SW 1271 (cell line): ENCODE measurements at places on chromosomes 2 and 18.

- DNase-seq = no peak
Measured at GRCh38 chr2:44324971-44325426, 36.3 kb downstream of the PREPL start.

GRCh38 chr2:227366769-227367426 is 12.2 kb downstream of the TM4SF20 start:
- no peak for DNase-seq

GRCh38 chr18:63444580-63444979 is 22.3 kb upstream of the VPS4B start:
- DNase-seq = no peak

DNA sequence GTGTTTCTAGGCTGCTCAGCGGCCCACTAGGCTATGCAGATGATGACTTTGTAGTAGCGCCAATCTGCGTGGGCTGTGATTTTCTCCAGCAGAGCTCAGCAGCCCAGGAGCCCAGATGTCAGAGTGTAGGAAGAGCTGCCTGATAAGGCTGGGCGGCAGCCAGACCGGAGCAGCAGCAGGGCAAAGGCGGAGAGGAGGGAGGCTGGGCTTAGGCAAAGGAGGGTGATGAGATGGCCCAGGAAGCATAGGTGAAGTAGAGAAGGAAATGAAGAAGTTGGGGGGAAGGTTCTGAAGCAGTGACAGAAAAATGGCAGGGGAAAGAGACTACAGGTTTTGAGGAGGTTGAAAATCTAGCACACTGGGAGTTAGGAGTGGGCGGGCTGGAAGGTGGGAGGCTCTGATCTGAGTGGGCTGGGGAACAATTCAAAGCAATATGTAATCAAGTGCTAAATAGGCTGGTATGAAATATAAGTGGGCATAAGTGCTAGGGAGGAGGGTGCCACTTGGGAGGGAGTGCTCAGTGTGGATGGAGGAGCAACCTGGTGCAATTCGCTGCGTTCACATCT is 50.6 kb upstream of the STPG4 start:
- DNase-seq = no peak

- no peak for DNase-seq
Measured at GRCh38 chr2:214311031-214311533, 99.8 kb upstream of the VWC2L start.

DNA sequence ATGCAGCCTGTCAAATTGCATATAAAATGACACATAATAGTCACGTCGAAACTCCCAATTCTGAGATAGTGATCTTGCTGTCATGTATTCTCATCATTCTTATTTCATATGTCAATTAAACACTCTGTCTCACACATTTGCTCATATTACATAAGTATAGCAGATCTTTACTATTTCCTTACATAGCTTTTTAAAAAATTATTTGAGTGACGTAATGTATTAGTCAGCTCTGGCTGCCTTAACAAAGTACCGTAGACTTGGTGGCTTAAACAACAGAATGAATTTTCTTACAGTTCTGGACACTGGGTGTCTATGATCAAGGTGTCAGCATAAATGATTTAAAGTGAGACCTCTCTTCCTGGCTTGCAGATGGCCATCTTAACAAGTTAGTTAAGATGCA is 1032.3 kb upstream of the NRXN1 start:
- no peak for DNase-seq

DNA sequence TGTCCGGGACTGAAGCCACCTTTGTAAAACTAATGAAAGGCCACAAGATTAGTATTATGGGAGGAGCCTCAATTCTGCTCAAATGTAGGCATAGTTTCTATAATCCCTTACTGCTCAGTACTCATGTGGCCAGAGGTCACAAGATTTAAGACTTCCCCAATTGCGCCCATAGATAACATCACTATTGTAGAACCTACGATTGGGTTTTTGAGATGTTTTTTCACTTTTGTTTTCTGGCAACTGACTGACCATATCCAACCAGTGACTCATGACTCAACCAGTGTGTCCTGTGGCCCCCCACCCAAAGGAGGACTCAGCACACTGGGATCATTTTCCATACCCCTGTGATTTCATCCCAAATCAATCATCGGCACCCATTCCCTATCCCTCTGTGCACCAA is 15.2 kb upstream of the TSPYL6 start:
- no peak for DNase-seq

GRCh38 chr18:2180586-2180985 is 390.7 kb downstream of the METTL4 start:
- DNase-seq = no peak

GRCh38 chr2:197181491-197181890 is 129.1 kb downstream of the ANKRD44 start:
- DNase-seq = no peak

DNA sequence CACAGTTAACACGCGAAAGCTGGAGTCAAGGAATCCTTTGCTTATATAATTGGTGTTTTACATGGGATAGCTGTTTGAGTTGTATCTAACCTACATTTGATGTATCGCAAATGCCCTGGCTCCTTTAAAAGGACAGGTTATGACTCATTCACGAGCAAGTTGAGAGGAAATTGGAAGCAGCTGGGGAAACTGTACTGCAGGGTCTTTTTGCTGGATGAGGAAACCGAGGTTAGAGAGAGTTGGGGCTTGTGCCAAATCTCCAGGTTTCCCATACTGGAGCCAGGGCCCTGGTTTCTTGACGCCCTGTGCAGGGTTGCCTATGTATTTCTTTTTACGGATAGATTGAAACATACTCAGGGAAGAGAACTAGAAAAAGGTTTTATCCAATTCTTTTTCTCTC is 60.0 kb upstream of the SPTBN1 start:
- DNase-seq = no peak

DNA sequence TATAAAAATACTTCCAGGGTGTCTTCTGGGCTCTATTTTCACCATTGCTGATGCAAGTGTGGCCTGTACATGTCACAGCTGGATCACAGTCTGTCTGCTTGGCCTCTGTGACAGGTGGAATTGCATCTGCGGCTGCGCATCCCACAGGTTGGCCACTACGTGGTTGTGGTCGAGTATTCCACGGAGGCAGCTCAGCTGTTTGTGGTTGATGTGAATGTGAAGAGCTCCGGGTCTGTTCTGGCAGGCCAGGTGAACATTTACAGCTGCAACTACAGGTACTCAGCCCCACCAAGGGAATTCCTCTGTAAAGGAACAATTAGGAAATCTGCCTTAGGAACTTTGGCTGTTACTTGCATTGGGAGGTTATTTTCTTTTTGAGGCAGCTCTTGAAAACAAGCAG is 144.5 kb downstream of the LAMA3 start:
- no peak for DNase-seq

DNA sequence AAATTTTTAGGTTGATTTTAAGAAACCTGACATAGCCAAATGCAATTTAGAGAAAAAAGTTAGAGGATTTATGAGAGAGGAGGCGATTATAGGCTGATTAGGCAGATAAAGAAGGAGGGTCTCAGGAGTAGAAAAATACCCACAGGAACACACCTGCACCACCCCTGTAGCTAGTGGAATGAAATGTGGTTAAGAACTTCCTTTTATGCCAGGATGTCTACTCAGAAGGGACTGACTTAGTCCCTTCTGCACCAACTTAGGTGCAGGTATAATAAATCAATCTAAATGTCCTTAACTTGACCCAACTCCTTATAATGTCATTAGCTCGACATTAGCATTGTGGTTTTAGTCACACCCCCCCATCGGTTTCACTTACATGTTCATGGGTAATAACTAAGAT is 1274.5 kb upstream of the TMEFF2 start:
- DNase-seq = no peak

GRCh38 chr2:239193401-239193811 is 207.4 kb downstream of the HDAC4 start:
- DNase-seq = no peak

DNA sequence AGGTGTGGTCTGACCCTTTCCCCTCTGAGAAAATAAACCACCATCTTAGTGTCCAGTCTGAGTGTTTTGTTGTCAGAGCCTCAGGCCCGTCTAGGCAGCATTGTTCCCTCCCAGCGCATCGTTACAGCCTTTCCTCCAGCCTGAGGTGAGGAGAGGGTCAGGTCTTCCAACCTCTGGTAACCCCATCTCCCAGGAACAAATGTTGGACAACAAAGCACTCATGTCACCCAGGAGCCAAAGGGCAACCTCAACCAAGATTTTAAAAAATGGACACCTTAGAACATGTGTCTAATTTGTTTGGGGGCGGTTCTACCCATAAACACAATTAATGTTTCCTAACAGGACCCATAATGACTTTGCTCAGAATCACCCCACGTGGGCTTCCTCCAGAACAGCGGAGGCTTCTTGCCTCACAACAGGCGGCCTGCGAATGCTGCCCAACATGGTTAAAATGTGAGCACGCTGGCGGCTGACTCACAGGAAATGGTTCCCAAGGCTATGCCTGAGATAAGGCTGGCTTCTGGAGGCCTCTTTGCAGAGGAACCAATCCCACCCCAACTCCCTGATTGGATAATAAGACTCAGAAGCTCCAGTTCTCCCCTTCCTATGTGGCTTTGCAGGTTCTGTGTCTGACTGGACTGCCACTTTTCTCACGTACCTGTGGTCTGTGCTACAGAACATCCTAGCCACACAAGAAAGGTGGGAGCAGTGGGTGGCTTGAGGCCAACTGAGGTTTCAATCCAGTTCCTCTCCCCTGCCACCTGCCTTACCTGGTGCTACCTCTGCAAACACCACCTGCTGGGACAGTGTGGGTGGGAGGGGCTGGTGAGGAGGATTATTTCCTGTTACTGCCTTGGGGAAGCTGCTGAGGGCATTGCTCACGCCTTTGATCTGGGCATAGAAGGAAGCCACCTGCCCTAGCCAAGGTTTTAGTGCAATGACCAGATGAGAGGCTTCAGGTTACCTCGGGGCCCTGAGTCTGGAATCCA is 108.8 kb downstream of the B3GNT2 start:
- DNase-seq = no peak

- no peak for DNase-seq
Measured at GRCh38 chr18:52615321-52615720, 275.3 kb downstream of the DCC start.

DNA sequence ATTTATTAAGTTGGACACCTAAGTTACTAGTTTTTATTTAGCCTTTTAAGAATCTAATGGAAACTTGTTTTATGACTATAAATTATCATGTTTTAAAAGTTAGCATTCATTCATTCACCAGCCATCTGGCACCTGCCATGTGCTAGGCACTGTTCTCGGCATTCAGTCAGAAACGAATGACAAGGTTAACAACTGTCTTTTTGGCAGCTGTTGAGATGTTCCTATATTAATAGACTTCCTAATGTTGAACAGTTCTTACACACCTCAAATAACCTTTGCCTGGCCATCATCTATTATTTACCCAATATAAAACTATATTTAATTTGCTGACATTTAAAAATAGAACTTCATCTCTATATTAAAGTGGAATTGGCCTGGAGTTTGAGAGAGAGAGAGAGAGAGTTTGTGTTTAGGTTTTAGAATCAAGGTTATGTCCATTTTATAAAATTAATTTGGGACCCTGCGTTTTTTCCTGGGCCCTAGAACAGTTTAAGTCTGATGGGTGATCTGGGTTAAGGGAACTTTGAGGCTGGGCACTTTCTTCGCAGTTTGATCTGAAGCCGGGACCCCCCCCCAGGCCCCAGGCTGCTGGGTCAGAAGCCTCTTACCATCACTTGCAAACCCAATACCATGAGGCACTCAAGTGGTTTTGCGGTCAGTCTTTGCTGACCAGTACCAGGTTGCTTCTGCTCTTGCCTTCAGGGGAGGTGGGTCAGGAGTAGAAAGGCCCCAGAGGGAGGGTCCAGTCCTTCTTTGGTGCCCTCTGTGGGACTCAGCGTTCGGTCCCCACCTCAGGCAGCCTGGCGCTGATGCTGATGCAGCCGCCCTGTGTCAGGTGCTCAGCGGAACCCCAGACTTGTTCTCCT is 48.3 kb upstream of the ASB1 start:
- no peak for DNase-seq

DNA sequence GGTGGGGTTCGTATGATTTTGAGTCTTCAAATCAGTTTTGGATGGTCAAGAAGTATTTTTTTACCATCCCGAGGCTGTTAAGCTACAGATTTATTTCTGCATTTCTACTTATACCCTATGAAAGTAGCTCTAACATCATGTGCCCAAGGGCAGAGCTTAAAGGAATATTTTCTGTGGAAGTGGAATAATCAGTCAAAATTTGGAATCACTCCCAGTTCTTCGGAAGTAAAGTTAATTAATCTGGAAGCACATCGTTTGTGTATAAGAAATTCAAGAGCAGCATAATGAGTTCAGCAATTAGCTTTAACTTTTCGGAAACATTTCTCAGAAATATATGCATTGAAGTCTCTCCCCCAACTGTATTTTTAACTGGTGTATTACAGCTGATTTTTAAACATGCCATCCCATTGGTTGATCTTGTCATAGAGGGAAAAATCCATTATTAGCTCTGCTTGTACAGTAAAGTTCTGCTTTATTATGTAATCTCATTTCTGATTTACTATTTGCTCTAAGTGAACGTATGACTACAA is 510.1 kb downstream of the DCC start:
- no peak for DNase-seq

DNA sequence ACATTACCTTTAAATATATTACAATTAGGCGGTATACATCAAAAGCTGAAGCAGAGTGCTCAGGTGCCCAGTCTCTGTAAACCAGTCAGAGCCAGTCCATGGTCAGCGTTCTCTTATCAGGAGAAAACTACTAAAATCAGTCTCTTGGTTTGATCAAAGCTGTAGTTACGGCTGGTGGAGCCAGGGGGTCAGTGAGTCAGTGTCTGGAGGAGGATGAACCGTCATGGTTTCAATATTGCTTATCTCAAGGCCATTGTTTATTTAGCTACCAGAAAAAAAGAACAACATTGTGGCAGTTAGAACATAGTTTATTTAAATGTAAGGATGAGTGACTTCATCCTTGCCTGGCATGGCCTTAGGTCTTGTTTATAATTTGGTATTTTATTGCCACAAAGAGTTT is 71.3 kb upstream of the NYAP2 start:
- DNase-seq = no peak

DNA sequence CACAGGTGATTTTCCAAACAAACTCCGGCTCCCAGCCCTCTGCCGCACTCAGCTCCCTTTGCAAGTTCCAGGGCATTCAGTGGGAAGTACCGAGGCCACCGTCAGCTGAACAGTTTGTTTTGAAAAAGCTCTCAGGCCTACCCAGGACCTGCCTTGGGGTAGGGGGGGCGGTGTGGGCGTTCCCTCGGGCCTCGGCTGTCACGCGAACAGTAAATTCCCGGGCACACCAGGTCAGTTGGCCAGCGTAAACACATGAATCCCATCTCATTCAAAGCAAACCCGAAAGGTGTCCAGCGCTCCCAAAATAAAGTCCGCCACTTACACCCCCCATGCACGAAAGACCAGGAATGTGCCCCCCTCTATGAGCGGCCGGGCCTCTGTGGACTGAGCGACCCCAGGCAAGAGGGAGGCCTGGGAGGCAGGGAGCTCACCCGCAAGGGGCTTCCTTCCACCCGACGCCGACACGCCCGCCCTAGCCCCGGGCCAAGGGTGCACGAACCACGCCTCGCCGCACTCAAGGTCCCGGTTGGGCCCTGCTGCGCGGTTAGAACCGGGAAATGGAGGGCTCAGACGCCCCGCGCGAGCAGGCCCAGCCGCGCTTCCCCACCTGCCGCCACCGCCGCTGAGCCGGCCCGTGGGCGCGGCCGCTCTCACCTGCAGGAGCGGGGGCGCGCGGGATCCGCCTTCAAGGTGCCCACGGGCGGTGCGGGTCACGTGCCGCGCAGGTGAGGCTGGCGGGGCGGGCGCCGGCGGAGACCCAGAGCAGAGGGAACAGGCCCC is at the start of gene WDSUB1:
Gene WDSUB1 (minus strand): TSS at position 775 of the 780 bp plus-strand sequence. CDS start 3,634 bp downstream, outside the sequence.
- DNase-seq = peak; percentile 24
